CD4-positive, alpha-beta T cell (primary cell): ENCODE measurements at places on chromosomes 16 and 17. TPM values are rescaled to one million over a fixed set of nuclear protein-coding genes. Genes with fewer than 3 reads are reported as not detected.

DNA sequence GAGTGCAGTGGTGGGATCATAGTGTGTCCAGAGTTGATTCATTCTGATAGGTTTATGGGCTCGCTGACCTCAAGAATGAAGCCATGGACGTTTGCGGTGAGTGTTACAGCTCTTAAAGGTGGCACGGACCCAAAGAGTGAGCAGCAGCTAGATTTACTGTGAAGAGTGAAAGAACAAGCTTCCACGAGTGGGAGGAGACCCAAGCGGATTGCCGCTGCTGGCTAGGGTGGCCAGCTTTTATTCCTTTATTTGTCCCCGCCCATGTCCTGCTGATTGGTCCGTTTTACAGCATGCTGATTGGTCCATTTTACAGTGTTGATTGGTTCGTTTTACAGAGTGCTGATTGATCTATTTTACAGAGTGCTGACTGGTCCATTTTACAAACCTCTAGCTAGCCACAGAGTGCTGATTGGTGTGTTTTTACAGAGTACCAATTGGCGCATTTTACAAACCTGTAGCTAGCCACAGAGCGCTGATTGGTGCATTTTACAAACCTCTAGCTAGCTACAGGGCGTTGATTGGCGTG lies 17.5 kb downstream of the CACNG4 start:
- no peaks in the 10 kb centered on the region for H3K36me3 ChIP-seq
- no peak for DNase-seq
- peaks cover 7% of the 10 kb centered on the region for H3K27me3 ChIP-seq
- H3K4me3 ChIP-seq: no peak overlapping the region

DNA sequence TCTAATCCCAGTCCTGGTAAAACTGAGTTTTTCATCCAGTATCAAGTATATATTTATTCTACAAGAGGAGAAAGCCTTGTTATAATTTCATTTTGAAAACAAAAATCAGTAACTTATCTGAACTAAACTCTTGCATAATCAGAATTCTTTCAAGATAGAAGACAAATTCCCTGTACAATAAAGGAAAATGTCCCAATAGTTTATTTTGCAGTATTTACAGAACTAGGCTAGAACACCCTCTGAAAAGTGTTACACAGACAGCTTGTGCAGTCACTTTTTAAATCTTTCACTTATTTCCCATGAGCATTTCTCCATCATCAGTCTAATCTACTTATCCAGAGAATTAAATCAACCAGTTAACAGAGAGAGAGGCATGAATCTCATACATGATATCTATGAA lies 48.5 kb downstream of the SPOP start:
- H3K27ac ChIP-seq: no peak overlapping the region
- no peaks in the 10 kb centered on the region for H3K27me3 ChIP-seq
- no peak overlapping the region for H3K4me3 ChIP-seq
- peaks cover 7% of the 10 kb centered on the region for H3K36me3 ChIP-seq
- DNase-seq: no peak

DNA sequence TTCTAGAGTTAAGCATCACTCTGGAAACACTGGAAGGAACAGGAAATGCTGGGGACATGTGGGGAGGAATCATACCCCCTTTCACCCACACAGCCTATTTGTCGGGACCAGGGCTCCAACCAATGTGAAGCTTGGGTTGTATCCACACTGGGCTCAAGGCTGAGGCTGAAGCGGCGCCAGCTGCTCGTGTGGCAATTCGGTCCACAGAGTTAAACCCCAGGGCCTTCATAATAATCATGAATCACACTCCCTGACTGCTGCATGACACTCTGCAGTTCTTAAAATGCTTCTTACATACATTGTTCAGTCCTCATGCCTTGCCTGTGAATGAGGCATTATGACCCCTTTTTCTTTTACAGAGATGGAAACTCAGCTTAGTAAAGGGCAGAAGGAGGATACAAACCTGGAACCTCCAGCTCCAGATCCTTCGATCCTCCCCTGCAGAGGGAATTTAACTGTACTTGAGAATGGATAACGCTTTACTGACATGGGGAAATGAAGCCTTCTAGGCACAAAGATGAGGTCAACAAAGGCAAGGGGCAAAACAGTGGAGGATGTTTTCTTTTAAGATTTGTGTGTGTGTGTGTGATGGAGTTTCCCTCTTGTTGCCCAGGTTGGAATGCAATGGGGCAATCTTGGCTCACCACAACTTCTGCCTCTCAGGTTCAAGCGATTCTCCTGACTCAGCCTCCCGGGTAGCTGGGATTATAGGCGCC lies 72.7 kb downstream of the SOX9 start:
- no peaks in the 10 kb centered on the region for H3K4me1 ChIP-seq
- no peaks in the 10 kb centered on the region for H3K36me3 ChIP-seq
- no peak overlapping the region for H3K27ac ChIP-seq
- H3K4me3 ChIP-seq: no peak overlapping the region

GRCh38 chr17:2888326-2888725 lies 92.1 kb downstream of the RAP1GAP2 start:
- no peak for DNase-seq
- no peak overlapping the region for H3K27ac ChIP-seq
- no peaks in the 10 kb centered on the region for H3K27me3 ChIP-seq
- H3K4me3 ChIP-seq: no peak overlapping the region
- H3K4me1 ChIP-seq: no peaks in the 10 kb centered on the region
- peaks cover 18% of the 10 kb centered on the region for H3K36me3 ChIP-seq

- no peak overlapping the region for H3K27ac ChIP-seq
- H3K36me3 ChIP-seq: peaks cover 2% of the 10 kb centered on the region
- no peaks in the 10 kb centered on the region for H3K4me1 ChIP-seq
- DNase-seq: no peak
- no peak overlapping the region for H3K4me3 ChIP-seq
These were observed 250.7 kb downstream of the NTN1 start for GRCh38 chr17:9271989-9272388.

DNA sequence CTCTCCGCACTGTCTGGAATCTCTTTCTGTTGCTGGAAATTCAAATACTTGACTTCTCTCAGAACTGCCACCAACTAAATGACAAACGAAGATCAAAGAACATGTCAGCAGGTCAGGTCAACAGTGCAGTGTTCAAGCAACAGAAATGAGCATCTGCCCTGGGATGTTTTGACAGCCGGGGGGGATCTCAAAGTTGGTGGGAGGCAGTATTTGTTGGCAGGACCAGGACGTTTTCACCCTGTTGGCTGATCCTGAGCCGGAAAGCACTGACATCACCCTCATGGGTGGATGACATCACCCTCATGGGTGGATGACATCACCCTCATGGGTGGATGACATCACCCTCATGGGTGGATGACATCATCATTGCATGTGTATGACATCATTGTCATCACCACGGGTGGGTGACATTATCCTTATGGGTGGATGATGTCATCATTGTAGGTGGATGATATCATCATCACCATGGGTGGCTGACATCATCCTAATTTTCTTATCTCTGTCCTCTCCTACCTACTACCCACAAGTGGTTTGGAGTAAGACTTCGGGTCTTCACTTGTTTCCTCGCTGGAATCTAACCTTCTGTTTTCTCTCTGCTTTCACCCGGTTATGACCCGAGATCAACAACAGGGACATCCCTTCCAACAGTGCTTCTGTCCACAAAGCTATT lies 18.9 kb downstream of the DNAH17 start:
- no peak for DNase-seq
- H3K27ac ChIP-seq: no peak overlapping the region
- H3K36me3 ChIP-seq: no peaks in the 10 kb centered on the region

- H3K27ac ChIP-seq: no peak overlapping the region
- no peak for DNase-seq
- H3K4me3 ChIP-seq: no peak overlapping the region
- H3K27me3 ChIP-seq: no peaks in the 10 kb centered on the region
These were observed 4.1 kb upstream of the SLC5A10 start for GRCh38 chr17:18947866-18948265.

GRCh38 chr17:64217249-64217691 lies 45.8 kb downstream of the TEX2 start:
- peaks cover 11% of the 10 kb centered on the region for H3K4me1 ChIP-seq
- DNase-seq: no peak
- H3K36me3 ChIP-seq: peaks cover 13% of the 10 kb centered on the region
- H3K27ac ChIP-seq: no peak overlapping the region

- no peak overlapping the region for H3K27ac ChIP-seq
- H3K27me3 ChIP-seq: no peaks in the 10 kb centered on the region
- H3K4me1 ChIP-seq: peaks cover 6% of the 10 kb centered on the region
- H3K4me3 ChIP-seq: no peak overlapping the region
- no peak for DNase-seq
- H3K36me3 ChIP-seq: no peaks in the 10 kb centered on the region
These were observed 87.7 kb downstream of the ENGASE start for GRCh38 chr17:79162012-79162963.

- H3K4me1 ChIP-seq: no peaks in the 10 kb centered on the region
- H3K36me3 ChIP-seq: no peaks in the 10 kb centered on the region
- no peak for DNase-seq
- peaks cover 2% of the 10 kb centered on the region for H3K27me3 ChIP-seq
- no peak overlapping the region for H3K4me3 ChIP-seq
These were observed 140.4 kb downstream of the SHISA9 start for GRCh38 chr16:13041646-13042290.

GRCh38 chr17:12390631-12391030 lies 275.1 kb upstream of the MYOCD start:
- H3K4me3 ChIP-seq: no peak overlapping the region
- DNase-seq: no peak
- no peaks in the 10 kb centered on the region for H3K27me3 ChIP-seq
- no peak overlapping the region for H3K27ac ChIP-seq
- no peaks in the 10 kb centered on the region for H3K4me1 ChIP-seq

- H3K27me3 ChIP-seq: no peaks in the 10 kb centered on the region
- no peaks in the 10 kb centered on the region for H3K4me1 ChIP-seq
- no peak overlapping the region for H3K4me3 ChIP-seq
- no peak for DNase-seq
- H3K27ac ChIP-seq: no peak overlapping the region
These were observed 67.9 kb downstream of the TRIM37 start for GRCh38 chr17:59038734-59039133.

- no peaks in the 10 kb centered on the region for H3K36me3 ChIP-seq
- peaks cover 7% of the 10 kb centered on the region for H3K4me1 ChIP-seq
- no peak for DNase-seq
- H3K4me3 ChIP-seq: no peak overlapping the region
These were observed 24.1 kb downstream of the BAIAP2 start for GRCh38 chr17:81059026-81059425.

DNA sequence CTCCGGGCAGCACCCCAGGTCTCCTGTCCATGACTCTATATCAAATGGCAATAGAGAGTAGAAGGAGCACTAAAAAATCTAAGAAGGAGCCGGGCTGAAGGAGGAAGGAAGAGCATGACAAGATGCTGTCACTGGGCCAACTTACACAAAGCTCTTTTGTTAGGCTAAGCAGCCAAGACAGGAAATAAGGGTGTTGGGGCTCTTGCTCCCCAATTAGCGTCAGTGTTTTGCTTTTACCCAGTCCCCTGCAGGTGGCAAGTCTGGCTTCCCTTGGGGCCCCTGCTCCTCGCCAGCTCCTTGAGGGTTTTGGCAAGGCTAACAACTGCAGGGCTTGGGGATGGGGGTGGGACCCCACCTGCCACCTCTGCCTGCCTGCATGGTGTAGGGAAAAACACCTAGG lies 120.5 kb downstream of the CCT6B start:
- H3K27me3 ChIP-seq: no peaks in the 10 kb centered on the region
- peak overlapping the region; percentile 8 for H3K27ac ChIP-seq
- H3K4me1 ChIP-seq: peaks cover 59% of the 10 kb centered on the region
- no peak overlapping the region for H3K4me3 ChIP-seq
- DNase-seq: peak; percentile 5

DNA sequence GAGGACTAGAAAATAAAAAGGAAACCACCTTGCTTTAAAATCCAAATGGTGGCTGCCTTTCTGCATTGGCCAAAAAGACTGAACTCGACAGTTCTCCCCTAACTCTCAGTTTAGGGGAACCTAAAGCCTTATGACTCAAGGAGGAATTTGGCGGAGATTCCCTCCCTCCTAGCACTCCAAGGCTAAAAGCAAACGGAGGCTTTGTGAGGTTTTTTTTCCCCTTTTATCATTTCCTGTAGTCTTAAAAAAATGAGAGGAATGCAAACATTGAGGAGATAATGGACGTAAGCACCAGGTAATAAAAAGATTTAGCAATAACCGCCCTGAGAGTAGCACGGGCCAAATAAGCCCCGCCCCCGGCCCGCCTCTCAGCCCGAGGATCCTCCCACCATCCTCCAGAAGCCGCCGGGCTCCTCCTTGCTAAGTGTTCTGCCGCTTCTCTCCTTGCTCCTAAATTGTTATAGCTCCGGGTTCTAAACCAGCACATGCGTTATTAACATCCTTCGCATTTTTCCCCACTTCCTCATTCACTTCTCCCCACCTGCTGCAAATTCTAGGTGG lies 5.8 kb upstream of the KIFC3 start:
- no peaks in the 10 kb centered on the region for H3K36me3 ChIP-seq
- peaks cover 6% of the 10 kb centered on the region for H3K27me3 ChIP-seq
- H3K27ac ChIP-seq: no peak overlapping the region
- DNase-seq: peak; percentile 52
- H3K4me1 ChIP-seq: peaks cover 32% of the 10 kb centered on the region
- H3K4me3 ChIP-seq: no peak overlapping the region

GRCh38 chr17:74481621-74482020 lies 15.2 kb downstream of the CD300A start:
- H3K4me1 ChIP-seq: peaks cover 45% of the 10 kb centered on the region
- H3K36me3 ChIP-seq: peaks cover 35% of the 10 kb centered on the region
- no peak overlapping the region for H3K4me3 ChIP-seq
- no peak overlapping the region for H3K27ac ChIP-seq

DNA sequence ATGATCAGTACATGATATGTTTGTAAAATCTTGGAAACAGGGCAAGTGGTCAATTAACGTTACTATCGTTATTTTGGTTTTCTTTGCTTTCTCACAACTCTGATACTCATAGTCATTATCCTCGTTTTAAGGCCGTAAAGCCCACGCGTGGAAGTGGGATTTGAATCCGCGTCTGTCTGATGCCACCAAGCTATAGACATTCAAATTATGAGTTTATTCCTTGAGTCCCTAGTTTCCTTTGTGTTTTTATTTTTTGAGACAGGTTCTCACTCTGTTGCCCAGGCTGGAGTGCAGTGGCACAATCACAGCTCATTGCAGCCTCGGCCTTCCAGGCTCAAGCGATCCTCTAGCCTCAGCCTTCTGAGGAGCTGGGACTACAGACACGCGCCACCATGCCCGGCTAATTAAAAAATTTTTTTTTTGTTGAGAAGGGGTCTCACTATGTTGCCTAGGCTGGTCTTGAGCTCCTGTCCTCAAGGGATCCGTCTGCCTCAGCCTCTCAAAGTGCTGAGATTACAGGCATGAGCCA lies 1.0 kb downstream of the DCTN5 start:
- no peak for DNase-seq
- peak overlapping the region; percentile 93 for H3K4me3 ChIP-seq
- H3K27me3 ChIP-seq: no peaks in the 10 kb centered on the region
- peaks cover 21% of the 10 kb centered on the region for H3K4me1 ChIP-seq
- H3K27ac ChIP-seq: peak overlapping the region; percentile 70

The MAF gene
- total RNA-seq: 36.2 TPM

The OMG gene
- 0.47 TPM for total RNA-seq

The TBX2 gene
- total RNA-seq: 0.06 TPM

The TNFRSF13B gene
- total RNA-seq: not detected

The CACNG3 gene
- not detected for total RNA-seq

The C17orf78 gene
- total RNA-seq: not detected

The ZG16 gene
- not detected for total RNA-seq

The AKAP1 gene
- total RNA-seq: 20.3 TPM

The NPIPA2 gene
- total RNA-seq: 2.2 TPM

The RAMP2 gene
- not detected for total RNA-seq

The SYNGR3 gene
- 3.8 TPM for total RNA-seq

The CBFA2T3 gene
- 0.80 TPM for total RNA-seq

The C16orf86 gene
- 2.0 TPM for total RNA-seq
